Left cardiac atrium (tissue), 4 donors: ENCODE measurements at places on chromosomes 2 and 18. TPM values are rescaled to one million over a fixed set of nuclear protein-coding genes. Genes with fewer than 3 reads are reported as not detected.
A peak's percentile ranks its signal among the peaks of the same experiment; 100 is the strongest.

- no peak for DNase-seq
These were observed 49.7 kb upstream of the NFE2L2 start for GRCh38 chr2:177314194-177314593.

GRCh38 chr2:170276056-170276455 lies 98.1 kb downstream of the MYO3B start:
- DNase-seq: no peak

GRCh38 chr2:234745347-234745746 lies 206.5 kb upstream of the SH3BP4 start:
- no peak for DNase-seq

TUBA3E gene
- 6.7 TPM for total RNA-seq

- no peak for DNase-seq
These were observed 1860.1 kb downstream of the SUCLG1 start for GRCh38 chr2:82599021-82599420.

DNA sequence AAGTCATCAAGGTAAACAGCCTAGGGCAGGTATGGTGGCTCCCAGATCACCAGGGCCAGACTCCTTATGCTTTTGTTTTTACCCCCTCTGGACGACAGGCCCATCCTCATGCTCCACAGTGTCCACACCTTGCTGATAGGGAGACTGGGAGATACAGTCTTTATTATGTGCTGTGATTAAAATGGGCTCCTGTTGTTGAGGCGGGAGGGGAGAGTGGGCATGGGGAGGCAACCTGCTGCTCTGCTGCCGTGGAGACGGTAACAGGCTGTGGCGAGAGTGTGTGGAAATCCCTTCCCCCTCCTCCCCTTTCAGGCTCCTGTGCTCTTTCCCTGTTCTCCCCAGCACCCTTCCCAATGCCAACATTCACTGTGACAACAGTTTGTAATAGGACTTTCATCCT lies 38.2 kb upstream of the PNO1 start:
- DNase-seq: no peak

DNA sequence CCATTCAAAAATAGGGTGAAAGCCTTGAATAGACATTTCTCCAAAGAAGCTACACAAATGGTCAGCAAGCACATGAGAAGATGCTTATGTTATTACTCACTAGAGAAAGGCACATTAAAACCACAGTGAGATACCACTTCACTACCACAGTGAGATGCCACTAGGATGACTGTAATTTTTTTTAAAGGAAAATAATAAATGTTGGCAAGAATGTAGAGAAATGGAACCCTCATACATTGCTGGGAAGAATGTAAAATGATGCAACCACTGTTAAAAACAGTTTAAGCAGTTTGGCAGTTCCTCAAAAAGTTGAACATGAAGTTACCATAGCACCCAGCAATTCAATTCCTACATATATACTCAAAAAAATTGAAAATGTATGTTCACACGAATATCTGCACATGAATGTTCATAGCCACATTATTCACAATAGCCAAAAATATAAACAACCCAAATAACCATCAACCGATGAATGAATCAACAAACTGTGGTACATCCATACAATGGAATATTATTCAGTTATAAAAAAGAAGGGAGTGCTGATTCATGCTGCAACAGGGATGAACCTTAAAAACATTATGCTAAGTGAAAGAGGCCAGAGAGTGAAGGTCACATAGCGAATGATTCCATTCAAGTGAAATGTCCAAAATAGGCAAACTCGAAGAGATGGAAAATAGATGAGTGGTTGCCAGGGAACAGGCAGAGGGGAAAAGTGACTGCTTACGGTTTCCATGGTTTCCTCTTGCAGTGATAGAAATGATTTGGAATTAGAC lies 156.2 kb upstream of the NDUFV2 start:
- no peak for DNase-seq

GRCh38 chr2:10132996-10133647 lies 10.6 kb downstream of the RRM2 start:
- DNase-seq: no peak

STAMBP gene
- total RNA-seq: 31.1 TPM

TMEM178A gene
- total RNA-seq: 5.4 TPM

SERPINB13 gene
- total RNA-seq: not detected

- no peak for DNase-seq
These were observed 818.5 kb upstream of the SALL3 start for GRCh38 chr18:78160961-78161656.

GRCh38 chr2:228063558-228063957 lies 117.9 kb downstream of the SPHKAP start:
- DNase-seq: no peak

APOB gene
- 25.1 TPM for total RNA-seq

DNA sequence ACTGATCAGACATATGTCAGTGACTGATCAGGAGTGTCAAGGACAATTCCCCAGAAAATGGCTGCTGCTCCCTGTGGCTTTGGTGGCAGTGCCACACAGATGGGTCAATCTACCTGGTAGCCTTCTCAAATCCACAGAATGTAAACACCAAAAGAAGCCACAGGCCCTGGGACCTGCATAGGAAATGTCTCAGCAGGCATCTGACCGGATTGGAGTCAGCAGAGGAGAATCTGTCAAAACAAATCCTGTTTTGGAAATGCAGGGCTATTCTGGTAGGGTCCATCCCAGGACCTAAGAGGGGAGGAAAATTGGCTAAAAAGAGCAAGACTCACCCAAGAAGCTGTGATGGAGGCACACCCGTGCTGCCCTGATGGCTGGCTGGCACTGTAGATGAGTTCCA lies 189.7 kb downstream of the TMEM247 start:
- no peak for DNase-seq

- DNase-seq: no peak
These were observed 257.2 kb downstream of the SRBD1 start for GRCh38 chr2:45353879-45354278.

CCDC74A gene
- total RNA-seq: 0.94 TPM

DNA sequence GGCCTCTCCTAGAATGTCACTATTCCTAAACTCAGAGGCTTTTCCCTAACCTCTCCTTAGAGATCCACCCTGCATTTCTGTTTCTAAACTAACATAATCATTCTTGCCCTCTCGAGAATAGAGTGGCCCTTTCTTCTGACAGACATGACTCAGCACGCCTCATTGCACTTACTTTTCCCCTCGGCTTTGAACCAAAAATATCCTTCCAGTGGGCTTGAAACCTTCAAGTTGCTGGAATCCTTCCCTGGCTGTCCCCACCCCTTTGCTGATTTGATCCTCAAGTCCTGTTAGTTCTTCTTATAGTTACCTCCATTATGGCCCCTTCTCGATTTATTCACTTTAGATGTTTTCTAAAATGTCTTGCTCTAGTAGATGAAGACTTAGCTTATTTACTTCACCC lies 158.0 kb downstream of the LTBP1 start:
- no peak for DNase-seq

FAM124B gene
- 2.7 TPM for total RNA-seq

DNA sequence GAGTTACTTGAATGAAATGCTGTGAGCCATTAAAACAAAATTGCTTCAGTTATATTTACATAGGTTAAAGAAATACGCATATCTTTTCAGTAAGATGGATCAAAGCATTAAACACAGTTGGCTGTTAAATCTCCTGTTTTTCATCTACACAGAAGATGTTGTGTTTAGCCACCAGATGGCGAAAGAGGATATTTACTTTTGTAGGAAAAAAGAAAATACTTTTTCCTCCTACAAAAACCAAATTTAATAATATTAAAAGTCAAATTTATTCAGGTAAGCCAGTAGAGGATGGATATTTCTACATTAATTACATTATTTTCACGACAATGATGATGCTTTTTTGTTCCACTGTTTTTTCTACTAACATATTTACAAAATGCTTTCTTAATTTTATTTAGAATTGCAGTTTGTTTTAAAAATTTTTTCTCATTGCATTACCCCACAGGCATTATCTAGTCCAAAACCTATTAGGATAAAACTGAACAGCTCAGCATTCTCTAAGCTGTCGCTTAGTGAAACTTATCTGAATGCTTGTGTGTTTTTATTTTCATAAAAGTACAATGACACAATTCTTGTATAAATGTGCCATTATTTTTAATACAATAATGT lies 173.7 kb downstream of the ASXL3 start:
- DNase-seq: no peak

C18orf54 gene
- 0.68 TPM for total RNA-seq

G6PC2 gene
- not detected for total RNA-seq

DNA sequence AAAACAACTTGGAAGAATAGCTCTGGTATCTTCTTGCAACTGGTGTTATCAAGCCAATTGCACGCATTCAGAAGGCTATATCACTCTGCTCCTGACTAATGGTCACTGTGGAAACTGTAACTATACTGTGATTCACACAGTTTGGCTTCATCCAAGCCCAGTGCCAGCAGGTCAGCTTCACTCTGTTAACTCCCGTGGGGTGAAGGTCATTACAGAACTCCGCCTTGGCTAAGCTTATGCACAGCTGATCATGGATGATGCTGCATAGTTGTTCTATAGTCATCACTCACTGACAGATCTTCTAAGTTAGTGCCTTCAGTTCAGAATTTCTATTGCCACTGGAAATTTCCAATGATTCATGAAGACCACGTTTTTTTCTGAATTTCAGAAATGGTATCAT lies 497.2 kb upstream of the NETO1 start:
- DNase-seq: no peak

DNA sequence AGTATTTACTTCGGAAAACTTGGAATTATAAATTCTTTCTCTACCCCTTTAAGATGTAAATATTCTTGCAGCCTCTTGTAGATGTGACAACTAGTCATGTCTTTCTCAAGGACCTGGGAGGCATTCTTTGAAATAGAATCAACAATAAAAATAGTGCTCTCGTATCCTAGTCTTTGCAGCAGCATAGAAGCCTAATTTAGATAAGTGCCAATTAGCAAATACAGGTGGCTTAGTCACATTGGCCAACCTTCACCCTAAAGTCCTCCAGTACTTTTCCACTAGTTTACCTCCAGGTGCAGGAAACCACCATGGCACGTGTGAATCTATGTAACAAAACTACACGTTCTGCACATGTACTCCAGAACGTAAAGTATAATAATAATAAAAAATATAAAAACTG lies 3.5 kb upstream of the ZSWIM2 start:
- no peak for DNase-seq

DNA sequence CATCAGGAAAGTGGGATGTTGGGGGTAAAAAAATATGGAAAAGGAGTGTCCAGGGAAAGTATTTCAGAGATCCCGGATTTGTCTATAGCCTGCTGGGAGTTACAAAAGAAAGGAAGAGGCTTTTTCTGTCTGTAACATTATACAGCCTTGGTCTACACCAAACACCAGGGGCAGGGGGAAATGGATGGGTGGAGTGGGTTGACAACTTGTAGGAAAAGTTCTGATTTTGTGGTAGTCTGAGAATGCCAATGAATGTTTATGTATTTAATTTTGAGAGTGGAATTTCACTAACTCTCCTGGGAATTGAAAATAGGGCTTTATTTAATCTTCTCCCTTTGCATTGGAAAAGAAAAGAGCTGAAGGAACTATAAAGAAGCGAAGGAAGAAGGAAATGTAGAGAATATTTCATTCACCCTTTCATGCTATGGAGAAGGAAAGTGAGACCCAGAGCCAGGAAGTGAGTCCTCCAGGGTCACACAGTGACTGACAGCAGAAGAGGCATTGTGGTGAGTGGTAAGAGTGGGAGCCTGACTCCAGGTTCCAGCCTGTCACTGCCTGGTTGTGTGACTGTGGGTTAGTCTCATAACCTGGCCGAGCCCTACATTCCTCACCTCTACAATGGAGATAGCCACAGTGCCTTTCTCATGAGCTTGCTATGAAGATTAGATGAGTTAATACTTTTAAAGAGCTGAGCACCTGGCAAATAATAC lies 346.3 kb upstream of the TNP1 start:
- DNase-seq: no peak

DNA sequence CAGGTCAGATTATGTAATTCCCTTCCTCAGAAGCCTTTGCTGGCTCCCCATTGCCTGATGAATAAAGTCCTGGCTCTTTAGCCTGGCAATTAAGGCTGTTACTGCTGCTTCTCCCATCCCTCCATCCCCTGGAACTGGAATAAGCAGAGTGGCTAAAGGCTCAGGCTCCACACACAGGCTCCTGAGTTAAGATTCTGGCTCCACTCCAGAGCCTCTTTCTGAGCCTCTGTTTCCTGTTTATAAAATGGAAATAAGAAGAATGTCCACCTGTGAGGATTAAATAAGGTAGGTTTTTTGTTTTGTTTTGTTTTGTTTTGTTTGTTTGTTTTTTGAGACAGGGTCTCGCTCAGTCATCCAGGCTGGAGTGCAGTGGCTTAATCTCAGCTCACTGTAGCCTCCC lies 50.0 kb downstream of the ZFP36L2 start:
- DNase-seq: no peak

DNA sequence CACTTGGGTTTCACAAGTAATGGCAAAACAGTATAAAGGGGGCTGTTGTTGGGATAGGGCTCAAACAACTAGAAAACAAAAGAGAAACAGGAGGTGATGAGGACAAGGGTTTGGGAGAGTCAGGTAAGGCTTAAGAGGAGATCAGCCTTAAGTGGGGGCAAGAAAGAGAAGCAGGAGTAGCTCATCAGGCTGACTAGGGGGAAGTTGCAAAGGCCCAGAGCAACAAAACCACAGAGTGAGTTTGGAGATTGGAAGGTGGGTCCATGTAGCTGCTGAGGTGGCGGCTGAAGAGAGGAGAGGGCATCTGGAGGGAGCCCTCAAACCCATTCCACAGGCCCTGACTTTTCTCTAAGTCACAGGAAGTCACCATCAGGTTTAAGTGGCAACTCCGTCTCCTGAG lies 126.0 kb downstream of the MREG start:
- DNase-seq: no peak

GRCh38 chr2:133097666-133098065 lies 427.7 kb upstream of the LYPD1 start:
- no peak for DNase-seq

- peak; percentile 75 for DNase-seq
These were observed 11.5 kb upstream of the SNED1 start for GRCh38 chr2:240986787-240987411.

RAD51AP2 gene
- 0.18 TPM for total RNA-seq

DNA sequence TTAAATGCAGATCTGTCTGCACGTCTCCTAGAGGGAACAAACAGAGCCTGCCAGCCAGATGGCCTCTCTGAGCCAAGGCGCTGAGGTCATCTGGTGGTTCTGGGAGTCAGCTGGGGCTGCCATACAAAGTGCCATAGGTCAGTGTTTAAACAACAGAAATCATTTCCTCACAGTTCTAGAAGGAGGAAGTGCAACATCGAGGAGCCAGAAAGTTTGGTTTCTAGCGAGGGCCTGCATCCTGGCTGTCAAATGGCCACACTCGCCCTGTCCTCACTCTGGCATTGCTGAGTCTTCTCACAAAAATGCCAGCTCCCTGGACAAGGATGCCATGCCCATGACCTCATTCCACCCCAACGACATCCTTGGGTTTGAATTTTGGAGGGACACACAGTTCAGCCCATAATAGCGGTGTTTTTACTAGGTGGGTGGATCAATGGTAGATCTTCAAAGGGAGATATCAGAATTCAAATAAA lies 59.6 kb downstream of the MYT1L start:
- peak; percentile 66 for DNase-seq

GRCh38 chr2:1806254-1806653 lies 61.9 kb upstream of the PXDN start:
- no peak for DNase-seq

TEX44 gene
- not detected for total RNA-seq

TXNL4A gene
- 114 TPM for total RNA-seq
